GM20000 (cell line): ENCODE measurements at places on chromosomes 1 and 21.

- no peak for DNase-seq
These were observed 9.1 kb downstream of the SYTL1 start for GRCh38 chr1:27350663-27351540.

DNA sequence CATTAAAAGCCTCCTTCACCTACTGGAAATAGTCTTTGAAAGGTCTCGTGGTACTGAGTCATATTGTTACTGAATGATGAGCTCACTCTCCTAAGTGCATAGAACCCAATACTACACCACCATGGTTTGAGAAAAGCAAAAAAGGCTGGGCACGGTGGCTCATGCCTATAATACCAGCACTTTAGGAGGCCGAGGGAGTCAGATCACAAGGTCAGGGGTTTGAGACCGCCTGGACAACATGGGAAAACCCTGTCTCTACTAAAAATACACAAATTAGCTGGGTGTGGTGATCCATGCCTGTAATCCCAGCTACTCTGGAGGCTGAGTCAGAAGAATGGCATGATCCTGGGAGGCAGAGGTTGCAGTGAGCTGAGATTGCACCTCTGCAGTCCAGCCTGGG lies 3.3 kb upstream of the HNRNPCL1 start:
- no peak for DNase-seq

DNA sequence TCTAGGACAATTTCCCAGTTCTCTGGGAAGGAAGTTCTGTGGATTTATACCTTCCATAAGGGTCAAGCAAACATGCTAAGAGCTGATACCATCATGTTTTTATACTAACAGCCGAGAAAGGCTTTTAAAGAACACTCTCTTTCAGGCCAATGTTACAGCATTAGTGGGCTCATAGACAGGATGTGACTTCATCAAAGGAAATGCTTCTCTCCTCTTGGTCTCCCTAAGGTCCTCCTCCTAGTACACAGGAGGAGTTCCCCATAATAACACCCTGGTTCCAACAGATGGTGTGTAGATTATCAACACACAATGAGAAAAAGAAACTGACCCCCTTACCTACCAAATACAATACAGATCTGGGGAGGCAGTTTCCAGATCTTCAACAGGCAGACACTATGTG lies 26.7 kb upstream of the GLIS1 start:
- no peak for DNase-seq

DNA sequence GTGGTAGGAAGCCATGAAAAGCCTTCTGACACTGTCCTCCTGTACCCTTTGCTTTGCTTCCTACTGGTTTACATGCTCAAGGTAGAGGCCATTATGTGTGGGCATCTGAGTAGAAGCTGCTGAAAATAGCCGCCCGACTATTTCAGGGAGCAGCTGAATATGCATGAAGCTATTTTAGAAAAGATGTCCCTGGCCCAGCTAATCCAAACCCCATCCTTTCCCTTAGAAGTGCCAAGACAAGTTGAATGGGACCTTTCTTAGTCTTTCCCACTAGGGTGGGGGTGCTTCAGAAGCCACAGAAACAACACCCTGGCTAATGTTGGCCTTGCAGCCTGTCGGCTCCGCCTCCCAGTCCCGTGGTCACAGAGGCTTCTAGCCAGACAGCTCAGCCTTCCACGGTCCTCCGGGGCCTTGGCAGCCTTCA lies 205.1 kb upstream of the EDN2 start:
- DNase-seq, result no peak

- no peak for DNase-seq
These were observed 4.8 kb downstream of the SARS1 start for GRCh38 chr1:109218516-109218915.

GRCh38 chr1:47184090-47184821 lies 5.6 kb downstream of the PDZK1IP1 start:
- no peak for DNase-seq

- no peak for DNase-seq
These were observed 101.7 kb downstream of the TRABD2B start for GRCh38 chr1:47895279-47896125.

- DNase-seq, result no peak
These were observed 52.7 kb downstream of the NPHP4 start for GRCh38 chr1:5939271-5940170.

GRCh38 chr1:200323856-200324400 lies 85.9 kb downstream of the ZNF281 start:
- no peak for DNase-seq

DNA sequence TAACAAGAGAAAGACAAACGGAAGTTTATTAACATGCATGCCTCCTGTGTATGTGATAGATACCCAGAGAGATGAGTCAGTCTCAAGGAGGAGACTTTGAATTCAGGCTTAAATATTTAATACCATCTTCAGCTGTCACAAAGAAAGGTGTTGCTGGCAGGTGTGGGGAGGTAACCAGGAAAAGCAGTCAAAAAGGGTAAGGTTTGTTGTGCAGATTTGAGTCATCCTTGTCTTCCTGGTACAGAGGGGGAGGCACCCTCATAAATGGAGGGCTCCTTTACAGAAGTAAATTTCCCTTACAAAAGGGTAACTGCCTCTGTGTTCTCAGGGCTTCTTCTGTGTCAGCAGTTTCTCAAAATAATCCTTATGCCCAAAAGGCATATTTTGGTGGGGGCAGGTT lies 75.2 kb upstream of the B3GALT5 start:
- DNase-seq, result no peak

GRCh38 chr1:5670590-5671350 lies 321.5 kb downstream of the NPHP4 start:
- no peak for DNase-seq

DNA sequence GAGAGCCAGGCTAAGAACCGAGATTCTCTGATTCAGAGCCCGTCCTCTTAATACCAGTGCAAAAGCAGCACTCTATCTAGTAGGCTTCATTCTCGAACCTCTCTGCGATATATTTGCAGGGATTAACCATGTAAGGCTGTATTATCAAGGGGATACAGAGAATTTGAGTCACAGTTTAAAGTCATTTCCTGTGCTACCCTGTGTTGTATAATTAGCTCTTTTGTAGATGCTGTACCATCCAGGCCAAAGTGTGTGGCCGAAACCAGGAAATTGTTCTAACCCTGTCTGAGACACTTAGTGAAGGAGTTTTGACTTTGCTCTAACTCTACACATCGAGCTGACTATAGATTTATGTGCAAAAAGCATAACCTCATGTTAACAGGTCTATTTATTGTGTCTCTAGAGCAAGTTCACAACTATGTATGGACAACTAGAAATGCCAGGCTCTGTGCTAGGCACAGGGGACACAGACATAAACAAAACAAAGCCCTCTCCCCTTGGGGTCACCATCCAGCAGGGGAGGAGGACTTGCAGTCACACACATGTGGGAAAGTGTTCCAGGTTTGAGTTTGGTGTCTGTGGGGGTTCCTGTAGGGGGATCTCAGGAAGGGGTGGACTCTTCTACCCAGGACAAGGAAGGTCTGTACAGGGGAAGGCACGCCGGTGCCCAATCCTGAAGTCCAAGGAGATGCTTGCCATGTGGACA lies 182.2 kb downstream of the DHRS3 start:
- peak; percentile 23 for DNase-seq

- DNase-seq, result no peak
These were observed 36.1 kb upstream of the PDE4B start for GRCh38 chr1:65756616-65757015.

- no peak for DNase-seq
These were observed 177.1 kb downstream of the MAGI3 start for GRCh38 chr1:113567427-113567826.

- no peak for DNase-seq
These were observed 6.0 kb upstream of the RGS4 start for GRCh38 chr1:163063143-163063542.
